ENCODE measurements at places on chromosomes 4 and X.

DNA sequence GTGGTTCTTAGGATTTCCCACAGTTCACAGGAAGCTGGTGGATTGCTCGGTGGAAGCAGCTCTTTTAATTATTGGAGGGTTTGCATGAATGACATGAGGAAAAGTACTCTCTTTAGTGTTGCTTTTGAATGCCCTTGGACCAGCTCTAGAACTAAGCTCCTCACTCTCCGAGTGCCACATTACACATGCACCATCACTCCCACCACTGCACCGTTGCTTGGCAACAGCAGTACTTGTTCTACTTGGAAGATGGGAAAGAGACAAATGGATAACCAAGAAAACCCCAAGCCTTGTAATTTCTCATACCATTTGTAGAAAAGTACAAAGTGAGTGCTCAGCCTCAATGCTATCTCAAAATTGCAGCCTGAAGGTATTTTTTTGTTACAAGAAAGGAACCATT, 620.2 kb upstream of the BOD1L1 start:
- no peak for DNase-seq

DNA sequence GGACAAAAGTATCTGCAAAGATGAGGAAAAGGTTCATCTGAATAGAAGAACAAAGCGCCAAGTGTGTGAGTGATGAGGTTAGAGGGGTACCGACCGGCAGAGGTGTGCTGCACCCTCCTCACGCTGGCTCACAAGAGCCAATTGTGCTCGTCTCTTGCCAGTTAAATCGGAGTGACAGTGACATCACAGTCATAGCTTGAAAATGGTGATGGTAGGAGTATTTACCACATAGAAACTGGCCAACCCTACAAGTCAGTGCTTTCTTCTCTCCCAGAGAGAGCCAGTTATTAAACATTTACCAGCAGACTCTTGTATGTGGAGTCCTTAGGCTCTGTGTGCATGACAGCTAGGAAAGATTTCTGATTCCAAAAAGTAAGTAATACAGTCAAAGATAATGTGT, 32.4 kb downstream of the CLDN22 start:
- DNase-seq, result no peak

DNA sequence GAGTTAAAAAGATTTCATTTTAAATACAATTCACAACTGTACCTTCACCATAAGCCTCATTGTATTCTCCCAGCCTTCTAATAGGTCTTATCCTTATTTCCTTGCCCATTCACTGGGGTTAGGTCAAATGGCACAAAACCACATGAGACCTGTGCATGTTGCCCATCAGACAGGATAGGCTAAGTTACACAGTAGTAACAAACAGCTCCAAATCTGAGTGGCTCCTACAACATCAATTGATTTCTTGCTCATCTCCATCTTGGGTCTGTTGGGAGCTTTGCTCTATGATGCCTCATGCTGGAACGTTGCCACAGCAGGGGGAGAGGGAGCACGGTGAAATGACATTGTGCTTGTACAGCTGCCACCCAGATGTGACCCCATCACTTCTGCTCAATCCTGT, 70.6 kb downstream of the DHX15 start:
- DNase-seq, result no peak

DNA sequence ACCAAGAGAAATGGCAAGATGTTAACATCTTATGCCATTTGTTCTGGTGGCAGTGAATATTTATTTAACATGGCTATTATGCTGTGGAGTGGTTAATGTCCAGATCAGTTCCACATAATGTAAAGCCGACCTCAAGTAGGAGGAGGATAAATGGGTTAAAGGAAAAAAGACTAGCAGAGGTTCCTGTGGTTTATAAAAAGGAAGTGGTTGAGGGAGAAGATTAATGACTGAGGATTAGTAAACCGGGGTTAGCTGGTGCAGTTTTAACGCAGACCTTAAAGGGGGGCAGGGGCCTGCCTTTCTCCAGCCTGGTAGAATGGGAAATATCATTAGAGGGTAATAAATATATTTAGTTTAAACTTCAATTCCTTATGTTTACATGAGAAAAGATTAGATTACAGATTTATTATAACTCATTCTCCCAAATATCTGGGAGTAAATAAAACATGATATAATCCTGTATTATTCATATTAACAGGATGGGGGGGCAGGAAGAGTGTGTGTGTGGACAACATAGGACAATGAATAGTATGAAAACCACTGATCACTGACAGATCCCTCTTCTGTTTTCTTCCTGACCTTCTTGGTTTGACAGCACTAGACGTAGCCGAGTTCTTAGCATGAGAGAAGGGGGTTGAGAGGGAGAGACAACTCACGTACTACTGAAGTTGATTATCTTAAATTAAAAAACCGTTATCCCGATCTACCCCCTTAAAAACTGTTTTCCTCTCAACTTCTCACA, 124.1 kb upstream of the LIMCH1 start:
- no peak for DNase-seq

- DNase-seq, result no peak
Observed at GRCh38 chr4:130753926-130754325, 1658.0 kb downstream of the C4orf33 start.

Measured in left cardiac atrium (tissue), 4 donors.